ENCODE measurements at places on chromosomes 3 and 15. TPM values are rescaled to one million over a fixed set of nuclear protein-coding genes. Genes with fewer than 3 reads are reported as not detected.

The SLC9C1 gene
- total RNA-seq = not detected

DNA sequence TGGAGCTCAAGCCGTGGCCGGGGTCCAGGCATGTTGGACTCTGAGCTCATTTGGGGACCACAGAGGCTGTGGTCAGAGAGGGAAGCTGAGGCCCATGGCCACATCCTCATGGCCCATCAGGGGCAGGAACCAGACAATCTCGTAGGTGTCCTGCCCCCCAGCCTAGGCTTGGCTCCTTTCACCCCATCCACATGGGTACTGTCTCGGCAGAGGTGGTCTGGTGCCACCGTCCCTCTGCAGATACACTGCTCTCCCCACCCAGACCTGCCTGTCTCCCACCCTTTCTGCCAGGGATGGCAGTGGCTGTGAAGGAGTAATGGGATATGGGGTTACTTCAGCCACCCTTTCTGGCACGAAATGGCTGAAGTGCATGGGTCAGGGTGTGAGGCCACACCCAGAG lies 7.9 kb downstream of the PRSS50 start:
- DNase-seq = peak; percentile 31

DNA sequence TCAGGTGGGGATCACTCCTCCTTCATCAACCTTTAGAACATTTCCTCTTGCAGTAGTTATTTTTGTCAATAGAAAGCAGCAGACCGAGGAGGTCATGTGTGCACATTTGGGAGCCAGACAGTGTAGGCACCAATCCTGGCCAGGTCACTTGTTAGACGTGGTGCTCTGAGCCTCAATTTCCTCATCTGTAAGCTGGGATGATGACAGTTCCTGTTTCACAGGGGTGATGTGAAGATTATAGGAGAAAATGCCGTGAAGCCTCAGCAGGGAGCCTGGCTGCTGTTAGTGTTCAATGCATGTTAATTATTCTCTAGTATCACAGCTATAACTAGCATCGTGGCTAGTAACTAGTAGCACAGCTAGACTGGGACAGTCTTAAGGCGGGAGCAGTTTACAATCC lies 64.7 kb downstream of the ATP2B2 start:
- no peak for DNase-seq

DNA sequence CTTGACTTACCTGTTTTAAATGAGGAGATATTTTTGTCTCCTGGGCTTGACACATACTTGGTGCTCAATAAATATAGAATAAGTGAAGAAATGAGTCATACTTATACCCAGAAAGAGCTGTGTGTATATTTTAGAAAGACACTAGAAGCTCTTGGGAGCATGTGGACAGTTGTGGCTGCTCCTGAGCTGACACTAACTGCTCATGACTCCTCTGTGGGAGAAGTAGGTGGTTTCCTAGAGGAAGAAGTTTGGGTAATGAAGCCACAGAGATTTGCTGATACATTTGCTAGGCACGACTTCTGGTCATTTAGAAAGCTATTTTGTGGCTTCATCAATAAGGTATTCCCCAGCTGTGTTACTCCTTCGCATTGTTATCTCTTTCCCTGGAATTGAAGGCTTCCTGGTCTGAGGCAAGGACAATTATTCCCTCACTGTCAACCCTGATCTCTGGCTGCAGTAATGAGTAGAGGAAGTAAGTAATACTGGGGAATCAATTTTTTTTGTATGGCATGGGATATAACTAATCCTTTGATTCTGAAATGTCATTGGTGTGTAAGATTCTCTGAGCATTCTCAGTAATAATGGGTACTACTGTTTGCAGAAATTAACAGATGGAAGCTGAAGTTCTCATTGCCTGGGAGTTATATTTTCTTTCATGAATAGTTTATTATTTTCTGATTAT lies 79.6 kb upstream of the DCBLD2 start:
- DNase-seq = no peak

DNA sequence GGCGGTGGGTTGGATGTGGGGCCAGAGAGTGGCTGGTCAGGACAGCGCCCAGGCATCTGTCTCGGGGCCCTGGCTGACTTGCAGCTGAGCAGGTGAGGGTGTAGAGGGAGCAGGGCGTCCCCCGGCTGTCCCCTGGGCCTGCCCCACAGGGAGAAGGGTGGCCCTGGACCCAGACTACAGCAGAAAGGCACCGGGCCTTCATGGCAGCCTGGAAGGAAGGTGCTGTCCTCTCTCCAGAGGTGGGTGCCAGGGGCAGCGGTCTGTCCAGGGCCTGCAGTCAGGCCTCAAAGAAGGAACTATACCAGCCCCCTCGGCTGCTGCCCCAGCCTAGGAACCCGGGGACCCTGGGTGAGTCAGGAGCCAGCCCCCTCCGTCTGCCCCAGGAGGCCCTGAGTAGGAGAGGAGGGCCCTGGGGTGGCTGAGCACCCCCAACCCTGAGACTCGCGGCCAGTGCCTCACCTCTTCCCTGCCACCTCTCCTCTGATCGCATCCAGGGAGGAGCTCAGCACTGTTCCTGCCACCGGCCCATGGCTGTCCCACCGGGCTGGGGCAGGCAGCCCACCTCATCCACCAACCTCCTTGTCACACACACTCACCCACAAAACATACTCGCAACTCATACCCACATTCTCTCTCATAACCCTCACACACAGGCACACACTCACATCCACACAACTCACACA lies 133.5 kb downstream of the FBLN2 start:
- no peak for DNase-seq

DNA sequence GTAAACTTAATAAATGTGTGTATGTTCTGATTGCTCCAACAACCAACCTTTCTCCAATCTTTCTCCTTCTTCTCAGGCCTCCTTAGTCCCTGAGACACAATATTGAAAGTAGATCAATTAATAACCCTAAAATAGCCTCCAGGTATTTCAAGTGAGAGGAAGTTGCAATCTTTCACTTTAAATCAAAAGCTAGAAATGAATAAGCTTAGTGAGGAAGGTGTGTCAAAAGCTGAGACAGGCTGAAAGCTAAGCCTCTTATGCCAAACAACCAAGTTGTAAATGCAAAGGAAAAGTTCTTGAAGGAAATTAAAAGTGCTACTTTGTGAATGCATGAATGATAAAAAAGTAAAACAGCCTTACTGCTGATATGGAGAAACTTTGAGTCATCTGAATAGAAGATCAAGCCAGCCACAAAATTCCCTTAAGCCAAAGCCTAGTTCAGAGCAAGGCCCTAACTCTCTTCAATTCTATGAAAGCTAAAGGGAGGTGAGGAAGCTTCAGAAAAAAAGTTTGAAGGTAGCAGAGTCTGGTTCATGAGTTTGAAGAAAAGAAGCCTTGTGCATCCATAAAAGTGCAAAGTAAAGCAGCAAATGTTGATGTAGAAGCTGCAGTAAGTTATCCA lies 38.6 kb downstream of the CCDC80 start:
- DNase-seq = no peak

Measured in right lobe of liver (tissue), 6 donors.